WTC11 (cell line): ENCODE measurements at places on chromosomes 4 and X. TPM values are rescaled to one million over a fixed set of nuclear protein-coding genes. Genes with fewer than 3 reads are reported as not detected.

The VCX2 gene
- total RNA-seq = not detected in 3 replicates

The COX7B2 gene
- not detected in 3 replicates for total RNA-seq

The CYSLTR1 gene
- 0.07 TPM in 3 replicates for total RNA-seq

The JCHAIN gene
- total RNA-seq = 0.32 to 0.71 TPM (median 0.68 TPM) in 3 replicates

GRCh38 chrX:17882680-17883079 lies 21.6 kb upstream of the RAI2 start:
- H3K27me3 ChIP-seq = peaks cover 27% of the 10 kb centered on the region
- H3K4me1 ChIP-seq = no peaks in the 10 kb centered on the region
- H3K4me3 ChIP-seq = no peak overlapping the region
- H3K36me3 ChIP-seq = no peaks in the 10 kb centered on the region
- no peak for DNase-seq
- no peak overlapping the region for H3K27ac ChIP-seq
